ENCODE measurements at places on chromosomes 5 and 9.

GRCh38 chr5:117436846-117437245, 862.2 kb upstream of the SEMA6A start:
- DNase-seq: no peak

- DNase-seq: no peak
Measured at GRCh38 chr5:169875091-169875728, 105.1 kb downstream of the INSYN2B start.

DNA sequence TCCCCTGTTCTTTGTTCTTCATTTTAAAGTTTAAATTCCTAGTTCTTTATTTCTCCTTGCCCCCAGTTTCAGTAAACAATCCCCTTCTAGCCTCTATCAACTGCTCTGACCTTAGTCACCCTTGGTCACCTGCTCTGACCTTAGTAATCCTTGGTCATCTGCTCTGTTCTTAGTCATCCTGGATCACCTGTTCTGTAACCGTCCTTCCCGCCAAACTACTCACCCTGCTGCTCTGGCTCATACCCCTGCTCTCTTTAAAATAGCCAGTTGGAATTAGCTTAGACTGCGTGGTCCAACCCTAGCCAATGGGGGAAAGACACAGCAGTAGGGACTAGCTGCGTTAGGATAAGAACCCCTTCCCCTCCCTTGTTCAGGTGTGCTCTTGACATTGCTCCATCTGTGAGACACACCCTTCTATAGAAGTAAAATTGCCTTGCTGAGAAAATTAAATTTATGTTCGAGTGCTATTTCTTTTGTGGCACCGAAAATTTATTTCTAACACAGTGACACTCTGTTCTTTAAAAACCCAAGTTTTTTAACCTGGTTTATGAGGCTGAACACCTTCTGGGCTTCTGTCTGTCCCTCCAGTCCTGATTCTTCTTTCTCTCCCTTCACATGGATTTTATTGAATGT, 3.8 kb downstream of the PRRC1 start:
- DNase-seq: no peak

DNA sequence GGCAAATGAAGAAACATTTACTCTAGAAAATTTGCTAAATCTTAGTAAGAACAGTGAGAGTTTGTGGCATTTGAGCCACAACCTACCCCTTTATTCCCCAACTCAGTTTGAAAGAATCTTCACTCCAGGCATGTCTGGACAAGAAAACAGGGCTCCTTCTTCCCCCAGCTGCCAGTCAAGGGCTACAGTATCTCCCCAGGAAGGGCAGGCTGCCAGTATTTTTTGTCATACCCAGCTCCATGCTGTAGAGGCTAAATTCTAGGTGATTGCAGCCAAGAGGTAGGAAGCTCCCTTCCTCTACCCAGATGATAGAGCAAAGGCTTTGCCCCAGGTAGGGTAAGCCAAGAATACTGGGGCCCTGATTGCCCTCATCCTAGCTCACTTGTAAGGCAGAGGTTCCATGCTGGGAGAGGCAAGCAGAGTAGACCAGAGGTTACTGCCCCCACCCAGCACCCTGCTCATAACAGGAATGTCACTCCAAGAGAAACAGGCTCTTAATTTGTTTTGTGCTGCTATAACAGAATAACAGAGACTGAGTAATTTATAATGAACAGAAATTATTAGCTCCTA, 20.0 kb upstream of the GRPEL2 start:
- DNase-seq: peak; percentile 36

- DNase-seq: no peak
Measured at GRCh38 chr9:34289159-34289558, 39.9 kb downstream of the KIF24 start.

All from HTR-8/SVneo (cell line).